ENCODE measurements at places on chromosomes 16 and 17.
A peak's percentile ranks its signal among the peaks of the same experiment; 100 is the strongest.

GRCh38 chr17:66893382-66893781 lies 58.5 kb downstream of the CACNG5 start:
- no peak for DNase-seq

GRCh38 chr16:87190288-87191230 lies 126.6 kb downstream of the C16orf95 start:
- no peak for DNase-seq

- no peak for DNase-seq
Observed at GRCh38 chr16:80607204-80607603, 66.4 kb downstream of the DYNLRB2 start.

GRCh38 chr16:11587643-11588247 lies 1.0 kb upstream of the LITAF start:
- no peak for DNase-seq

- DNase-seq, result no peak
Observed at GRCh38 chr17:62987136-62987535, 21.1 kb downstream of the TANC2 start.

DNA sequence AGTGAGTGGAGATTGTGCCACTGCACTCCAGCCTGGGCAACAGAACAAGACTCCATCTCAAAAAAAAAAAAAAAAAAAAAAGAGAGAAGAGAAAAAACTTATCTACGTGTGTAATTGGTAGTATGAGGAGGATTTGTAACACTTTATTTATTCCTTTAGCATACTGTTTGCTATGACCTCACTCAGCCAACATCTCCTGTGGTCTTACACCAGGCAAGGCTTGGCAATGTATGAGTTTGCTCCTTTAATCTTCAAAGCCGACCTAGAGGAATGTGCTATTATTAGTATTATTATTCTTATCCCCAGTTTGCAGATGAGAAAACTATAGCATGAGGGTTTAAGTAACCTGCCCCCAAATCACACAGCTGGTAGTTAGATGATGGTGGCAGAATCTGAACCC lies 35.8 kb upstream of the HAPSTR1 start:
- peak; percentile 59 for DNase-seq

DNA sequence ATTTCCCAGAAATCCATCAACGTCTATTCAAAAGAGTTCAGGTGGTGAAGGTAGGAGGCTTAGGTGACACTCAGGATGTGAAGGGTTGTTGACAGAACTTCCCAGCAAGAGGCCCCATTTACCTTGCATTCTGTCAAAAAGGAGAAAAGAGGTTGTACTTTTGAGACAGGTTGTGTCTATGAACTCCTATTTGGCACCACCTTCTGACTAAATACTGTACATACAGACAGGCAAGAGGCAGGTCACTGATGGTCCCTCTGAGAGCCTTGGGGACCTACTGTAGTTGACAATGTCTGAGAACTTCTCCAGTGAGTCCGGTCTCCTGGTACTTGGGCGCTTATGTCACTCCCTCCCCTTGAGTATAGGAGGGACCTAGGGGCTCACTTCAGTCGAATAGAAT lies 479.3 kb upstream of the ZFHX3 start:
- no peak for DNase-seq

- no peak for DNase-seq
Observed at GRCh38 chr16:86727131-86727530, 148.8 kb downstream of the FOXL1 start.

DNA sequence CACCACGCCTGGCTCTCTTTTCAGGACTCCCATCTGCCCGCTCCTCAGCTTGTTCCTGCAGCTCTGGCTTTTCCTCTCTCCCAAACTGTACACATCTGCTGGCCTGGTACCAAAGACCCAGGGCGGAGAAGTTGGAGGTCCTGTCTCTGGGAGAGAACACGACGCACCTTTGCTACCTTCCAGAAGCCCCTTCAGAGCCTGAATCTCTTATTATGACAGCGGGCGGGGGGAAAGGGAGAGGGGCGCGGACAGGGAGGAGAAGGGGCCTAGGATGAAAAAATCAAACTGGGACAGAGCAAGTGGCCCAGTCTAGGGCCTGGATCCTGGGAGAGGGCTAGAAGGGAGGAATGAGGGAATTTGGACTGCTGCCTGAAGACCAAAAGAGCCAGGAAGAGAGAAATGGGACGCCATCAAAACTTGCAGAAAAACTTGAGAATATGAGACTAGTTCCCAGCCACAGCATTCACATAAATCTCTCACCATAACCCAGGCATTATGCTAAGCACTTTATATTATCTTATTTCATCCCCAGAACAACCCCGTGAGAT lies 2.5 kb upstream of the PER1 start:
- no peak for DNase-seq

DNA sequence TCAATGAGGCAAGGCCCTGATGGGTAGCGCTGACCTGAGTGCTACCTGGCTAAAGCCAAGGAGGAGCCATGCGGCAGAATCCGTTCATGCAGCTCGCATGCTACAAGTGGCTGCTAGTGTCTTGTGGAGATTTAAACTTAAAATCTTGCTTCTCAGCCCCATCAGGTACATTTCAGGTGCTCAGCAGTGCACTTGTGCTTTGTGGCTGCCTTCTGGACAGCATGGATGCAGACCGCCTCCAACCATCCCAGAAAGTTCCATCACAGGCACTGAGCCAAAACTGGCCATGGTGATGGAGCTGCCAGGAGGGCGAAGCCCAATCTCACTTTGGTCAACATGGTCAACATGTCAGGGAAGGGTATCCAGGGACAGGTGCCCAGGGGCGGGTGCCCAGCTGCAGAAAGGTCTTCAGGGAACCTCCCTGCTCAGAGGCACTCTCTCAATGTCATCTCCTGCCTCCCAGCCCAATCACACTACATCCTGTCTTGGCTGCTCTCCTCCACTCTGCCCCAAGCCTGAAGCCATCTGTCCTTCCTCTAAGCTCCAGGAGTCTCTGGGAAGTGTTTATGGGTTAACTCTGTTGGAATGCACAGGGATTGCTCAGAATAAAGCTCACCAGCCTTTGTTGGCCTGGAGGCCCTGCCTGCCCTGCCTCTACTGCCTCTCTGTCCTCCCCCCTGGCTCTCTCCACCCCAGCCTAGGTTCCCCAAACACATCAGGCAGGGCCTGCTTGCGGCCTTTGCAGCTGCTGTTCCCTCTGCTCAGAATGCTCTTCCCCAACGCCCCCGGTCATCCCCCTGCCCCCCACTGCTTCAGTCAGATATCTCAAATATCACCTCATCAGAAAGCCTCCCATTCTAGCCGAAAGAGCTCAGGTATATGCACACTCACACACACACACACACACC lies 18.3 kb upstream of the TNFRSF13B start:
- no peak for DNase-seq

GRCh38 chr17:40952661-40953060 lies 14.1 kb downstream of the KRT39 start:
- peak; percentile 84 for DNase-seq

DNA sequence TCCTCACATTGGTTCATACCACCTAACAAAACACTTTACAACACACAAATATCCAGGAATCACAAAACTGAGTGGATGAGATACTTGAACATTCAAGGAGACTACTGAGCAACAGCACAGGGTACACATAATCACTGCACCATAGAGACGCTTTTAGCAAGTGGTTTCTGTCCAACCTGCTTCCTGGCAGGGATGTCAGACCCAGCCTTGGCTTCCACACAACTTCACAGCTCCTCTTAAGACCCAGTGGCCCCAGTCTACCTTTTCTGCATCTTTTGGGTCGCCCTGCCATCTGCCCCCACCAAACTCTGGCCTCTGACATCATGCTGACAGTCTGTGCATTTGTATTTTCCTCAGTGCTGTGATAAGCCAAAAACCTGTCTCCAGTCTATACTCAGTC lies 5.9 kb upstream of the CORO6 start:
- DNase-seq, result no peak

- DNase-seq, result no peak
Observed at GRCh38 chr16:57284209-57284951, at the start of gene PLLP. Gene PLLP, minus strand, starts transcription at chr16:57284672. Its CDS starts 132 bp downstream, at chr16:57284540.

DNA sequence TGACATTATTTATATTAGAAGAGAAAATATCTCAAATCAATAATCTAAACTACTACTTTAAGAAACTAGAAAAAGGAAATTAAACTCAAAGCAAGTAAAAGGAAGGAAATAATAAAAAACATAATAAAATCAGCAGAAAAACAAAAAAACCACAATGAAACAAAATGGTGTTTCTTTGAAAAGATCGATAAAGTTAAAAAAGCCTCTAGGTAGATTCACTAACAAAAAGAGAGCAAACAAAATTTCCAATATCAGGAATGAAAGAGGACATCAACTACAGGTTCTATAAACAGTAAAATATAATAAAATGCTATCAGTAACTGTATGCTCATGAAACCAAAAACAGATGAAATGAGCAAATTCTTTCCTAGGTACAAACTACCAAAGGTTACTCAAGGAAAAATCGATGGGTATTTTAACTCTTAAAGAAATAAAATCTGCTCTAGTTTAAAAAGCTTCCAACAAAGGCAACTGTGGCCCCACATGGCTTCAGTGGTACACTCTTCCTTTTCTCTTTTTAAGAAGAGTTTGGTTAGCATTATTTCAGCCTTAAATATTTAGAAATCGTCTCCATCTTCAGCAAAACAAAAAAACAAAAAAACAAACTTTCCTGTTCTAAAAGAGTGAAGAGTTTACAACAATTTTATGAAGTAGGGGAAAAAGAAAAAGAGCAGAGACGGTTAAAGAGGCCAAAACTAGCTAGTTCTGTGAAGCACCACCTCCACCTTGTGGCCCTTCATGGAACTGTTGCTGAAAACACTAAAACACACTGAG lies 102.2 kb downstream of the TRIM37 start:
- peak; percentile 49 for DNase-seq

GRCh38 chr16:68274441-68274840 lies 10.1 kb downstream of the SLC7A6 start:
- no peak for DNase-seq

DNA sequence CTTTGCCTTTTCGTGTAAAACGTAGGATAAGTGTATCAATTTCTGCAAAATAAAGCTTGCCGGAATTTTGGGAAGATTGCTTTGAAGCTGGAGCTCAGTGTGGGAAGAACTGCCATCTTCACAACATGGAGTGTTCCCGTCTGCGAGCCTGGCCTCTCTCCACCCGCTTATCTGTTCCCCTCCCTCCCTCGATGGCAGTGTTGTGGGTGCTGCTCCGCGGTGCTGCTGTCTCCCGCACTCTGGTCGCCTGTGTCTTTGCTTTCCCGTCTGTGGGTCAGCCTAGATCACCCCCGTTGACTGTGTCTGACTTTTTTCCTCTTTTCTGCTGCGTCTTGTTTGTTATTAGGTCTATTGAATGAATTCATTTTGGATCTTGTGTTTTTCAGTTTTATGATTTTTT lies 17.0 kb downstream of the ACSF3 start:
- DNase-seq, result no peak

- no peak for DNase-seq
Observed at GRCh38 chr16:85955566-85955965, 56.6 kb downstream of the IRF8 start.
